Ascending aorta (tissue), 2 donors: ENCODE measurements at places on chromosomes 6 and 20.
A peak's percentile ranks its signal among the peaks of the same experiment; 100 is the strongest.

DNA sequence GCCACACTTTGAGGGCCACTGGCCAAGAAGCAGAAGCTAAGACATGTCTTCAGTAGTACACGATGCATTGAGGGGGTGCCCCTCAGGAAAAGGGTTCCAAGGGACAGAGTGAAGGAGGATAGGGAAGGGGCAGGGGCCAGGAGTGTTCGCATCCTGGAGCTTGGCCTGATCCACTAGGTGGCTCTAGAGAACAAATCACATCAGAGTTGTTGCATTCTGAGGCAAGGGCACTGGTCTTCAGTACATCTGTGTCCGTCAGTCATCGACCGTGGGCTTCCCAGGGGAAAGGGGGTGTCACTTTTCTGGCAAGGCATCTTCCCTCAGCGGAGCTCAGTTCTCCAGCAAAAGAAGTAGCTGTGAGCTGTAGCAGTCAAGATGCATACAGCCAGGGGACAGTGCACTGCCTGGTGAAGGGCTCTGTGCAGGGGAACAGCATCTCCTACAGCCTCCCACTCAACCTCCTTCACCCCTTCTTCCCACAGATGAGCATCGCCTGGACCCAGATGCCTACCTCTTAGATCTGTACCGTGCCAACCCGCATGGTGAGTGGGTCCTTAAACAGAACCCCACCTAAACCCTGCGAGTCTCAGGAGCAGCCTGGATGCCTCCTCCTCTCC is 47.8 kb downstream of the ARHGAP40 start:
- H3K27ac ChIP-seq, result no peak overlapping the region
- no peak overlapping the region for H3K4me3 ChIP-seq
- H3K4me1 ChIP-seq, result no peaks in the 10 kb centered on the region

GRCh38 chr6:21707524-21708319 is 114.2 kb downstream of the SOX4 start:
- no peak overlapping the region for H3K27ac ChIP-seq
- no peaks in the 10 kb centered on the region for H3K4me1 ChIP-seq
- H3K27me3 ChIP-seq, result no peaks in the 10 kb centered on the region
- no peak for DNase-seq

GRCh38 chr6:73580247-73581149 is 59.7 kb upstream of the EEF1A1 start:
- H3K4me1 ChIP-seq, result peaks cover 21% of the 10 kb centered on the region
- peak; percentile 76 for DNase-seq
- H3K27ac ChIP-seq, result peak overlapping the region; percentile 96

DNA sequence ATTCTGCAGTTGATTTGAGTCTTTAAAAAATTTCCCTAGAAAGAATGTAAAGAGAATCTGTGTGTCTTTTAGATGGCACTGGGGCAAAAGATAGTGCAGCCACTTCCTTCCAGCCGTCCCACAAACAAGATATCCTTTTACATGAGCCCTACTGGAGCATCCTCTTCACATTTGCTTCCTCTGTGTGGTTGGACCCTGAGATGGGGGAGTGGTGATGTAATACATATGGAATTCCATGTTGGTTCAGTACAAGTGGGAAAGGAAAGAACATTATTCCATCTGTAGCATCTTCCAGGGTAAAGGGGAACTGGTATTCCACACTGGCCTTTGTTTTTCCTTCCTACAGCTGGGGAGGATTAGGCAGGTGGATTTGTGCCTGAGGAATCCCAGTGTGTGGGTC is 78.9 kb upstream of the ISM1 start:
- no peak overlapping the region for H3K27ac ChIP-seq
- H3K27me3 ChIP-seq, result no peaks in the 10 kb centered on the region
- no peak for DNase-seq
- no peaks in the 10 kb centered on the region for H3K36me3 ChIP-seq

DNA sequence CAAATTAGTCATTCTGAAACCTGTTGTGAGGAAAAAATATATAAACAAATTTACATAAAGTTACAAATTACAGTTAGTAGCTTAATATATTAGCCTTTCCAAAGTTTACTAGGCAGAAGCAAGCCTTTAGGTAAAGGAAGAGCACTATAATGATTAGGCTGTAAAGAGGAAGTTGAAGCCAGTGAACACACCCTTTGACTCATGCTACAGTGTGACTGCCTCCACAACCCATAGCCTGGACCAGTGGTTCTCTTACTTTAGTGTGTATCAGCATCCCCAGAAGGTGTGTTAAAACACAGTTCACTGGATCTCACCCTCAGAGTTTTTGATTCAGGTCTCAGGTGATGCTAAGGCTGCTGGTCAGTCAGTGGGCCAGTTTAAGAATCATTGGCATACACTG is 91.4 kb upstream of the DEFB112 start:
- no peaks in the 10 kb centered on the region for H3K27me3 ChIP-seq
- no peaks in the 10 kb centered on the region for H3K4me1 ChIP-seq
- H3K4me3 ChIP-seq, result no peak overlapping the region
- H3K27ac ChIP-seq, result no peak overlapping the region

GRCh38 chr6:42569102-42570028 is 5.5 kb downstream of the UBR2 start:
- H3K4me1 ChIP-seq, result peaks cover 14% of the 10 kb centered on the region
- no peaks in the 10 kb centered on the region for H3K27me3 ChIP-seq
- H3K27ac ChIP-seq, result no peak overlapping the region
- H3K36me3 ChIP-seq, result peaks cover 6% of the 10 kb centered on the region

GRCh38 chr6:28239636-28240035 is 12.4 kb downstream of the ZKSCAN4 start:
- peaks cover 7% of the 10 kb centered on the region for H3K36me3 ChIP-seq
- H3K27me3 ChIP-seq, result no peaks in the 10 kb centered on the region
- H3K4me1 ChIP-seq, result no peaks in the 10 kb centered on the region
- DNase-seq, result no peak
- no peak overlapping the region for H3K4me3 ChIP-seq

DNA sequence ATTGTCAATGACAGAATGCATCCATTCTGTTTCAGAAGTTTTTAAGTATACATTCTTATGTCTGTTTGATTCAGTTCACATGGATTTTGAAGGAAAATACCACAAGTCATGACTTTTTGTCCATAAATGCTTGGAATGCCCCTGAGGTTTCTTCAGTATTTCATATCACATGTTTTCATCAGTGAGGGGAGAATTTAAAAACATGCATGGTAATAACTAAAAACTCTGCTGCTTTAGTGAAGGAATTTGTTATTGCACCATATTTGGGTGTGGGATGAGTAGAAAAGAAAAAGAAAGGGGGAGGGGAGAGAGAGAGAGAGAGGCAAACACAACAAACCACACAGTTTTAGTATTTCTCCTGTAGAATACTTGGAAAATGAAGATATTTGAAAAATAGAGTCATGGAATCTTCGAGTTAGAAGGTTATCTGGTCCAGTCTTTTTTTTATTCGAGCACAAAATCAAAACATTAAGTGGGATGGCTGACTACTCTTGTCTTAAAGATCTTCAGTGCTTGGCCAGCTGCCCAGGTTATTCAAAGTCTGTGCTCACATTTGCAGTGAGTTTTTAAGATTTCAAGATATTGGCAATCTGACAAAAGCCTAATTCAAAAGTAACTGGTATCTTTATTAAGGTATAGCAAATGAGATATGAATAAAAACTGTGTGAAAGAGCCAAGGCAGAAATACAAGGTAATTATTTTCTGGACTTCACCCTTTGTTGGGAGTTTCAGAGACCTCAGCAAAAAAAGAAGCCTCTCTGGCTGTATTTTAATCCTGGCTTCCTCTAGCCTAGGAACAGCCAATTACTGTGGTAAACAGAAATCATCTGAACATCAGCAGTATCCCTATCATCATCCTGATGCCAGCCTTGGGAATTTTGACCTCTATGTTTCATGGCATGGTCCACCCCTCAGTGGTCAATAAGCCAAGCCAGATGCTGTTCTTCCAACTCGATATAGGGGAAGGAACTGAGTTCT is 687.9 kb upstream of the CITED2 start:
- peak; percentile 64 for DNase-seq
- peak overlapping the region; percentile 47 for H3K27ac ChIP-seq
- H3K4me3 ChIP-seq, result no peak overlapping the region

- no peak for DNase-seq
- no peaks in the 10 kb centered on the region for H3K4me1 ChIP-seq
- H3K4me3 ChIP-seq, result no peak overlapping the region
- H3K27ac ChIP-seq, result no peak overlapping the region
- no peaks in the 10 kb centered on the region for H3K36me3 ChIP-seq
These were observed 526.8 kb downstream of the CD83 start for GRCh38 chr6:14644381-14644780.

DNA sequence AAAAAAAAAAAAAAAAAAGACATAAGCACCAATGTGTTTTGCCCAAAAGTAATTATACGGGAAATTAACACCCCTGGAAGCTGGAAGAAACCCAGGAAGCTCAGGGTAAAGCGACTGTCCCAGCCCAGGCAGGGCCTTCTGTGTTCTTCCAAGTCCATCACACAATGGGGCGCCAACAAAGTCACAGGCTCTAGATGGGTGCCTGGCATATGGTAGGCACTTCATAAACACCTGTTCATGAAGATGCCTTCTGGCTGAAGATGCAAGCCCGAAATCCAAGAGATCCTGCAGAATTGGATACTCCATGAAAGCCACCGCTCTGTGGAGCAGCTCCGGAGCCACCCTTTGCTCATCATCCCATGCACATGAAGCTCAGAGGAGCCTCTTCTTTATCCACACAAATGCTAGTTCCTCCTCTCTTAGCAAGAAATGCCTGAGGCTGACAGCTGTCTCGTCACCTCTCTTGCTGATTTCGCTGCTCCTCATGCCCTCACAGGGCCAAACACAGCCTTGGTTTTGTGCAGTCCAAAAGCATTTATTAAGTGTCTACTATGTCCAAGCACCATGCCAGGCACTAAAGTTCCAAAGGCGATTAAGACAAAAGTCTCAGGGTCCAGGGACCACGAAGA is 76.6 kb downstream of the TRERF1 start:
- H3K4me3 ChIP-seq, result no peak overlapping the region
- H3K36me3 ChIP-seq, result no peaks in the 10 kb centered on the region
- H3K4me1 ChIP-seq, result no peaks in the 10 kb centered on the region
- no peaks in the 10 kb centered on the region for H3K27me3 ChIP-seq

DNA sequence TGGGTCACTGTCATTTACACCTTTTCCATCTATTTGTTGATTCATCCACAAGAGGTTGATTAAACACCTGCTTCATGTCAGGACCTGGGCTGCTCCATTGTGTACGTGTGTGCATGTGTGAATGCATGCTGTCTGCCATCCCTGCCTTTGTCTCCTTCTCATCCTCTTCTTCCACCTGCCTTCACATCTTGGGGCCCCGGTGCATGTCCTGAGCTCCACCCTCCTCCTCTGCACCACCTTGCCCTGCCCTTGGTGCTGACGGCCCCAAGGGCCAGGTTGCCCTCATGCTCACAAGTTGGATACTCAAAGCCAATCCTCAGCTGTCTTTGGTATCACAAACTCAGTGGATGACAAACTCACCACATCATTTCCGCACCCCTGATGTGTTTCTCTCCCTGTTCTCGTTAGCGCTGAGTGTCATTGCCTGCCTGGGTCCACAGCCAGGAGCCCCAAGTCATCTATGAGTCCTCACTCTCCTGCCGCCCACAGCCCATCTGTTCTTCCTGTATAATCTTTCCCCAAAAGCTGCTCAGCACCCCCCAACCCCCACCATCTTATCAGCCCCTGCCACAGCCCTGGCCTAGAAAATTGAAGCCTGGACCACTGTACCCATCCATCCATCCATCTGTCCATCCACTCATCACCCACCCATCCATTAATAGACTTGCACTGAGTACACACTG is 85.0 kb downstream of the SRC start:
- no peaks in the 10 kb centered on the region for H3K27me3 ChIP-seq
- no peak for DNase-seq
- H3K27ac ChIP-seq, result no peak overlapping the region

- H3K4me3 ChIP-seq, result no peak overlapping the region
- H3K27me3 ChIP-seq, result no peaks in the 10 kb centered on the region
- H3K4me1 ChIP-seq, result peaks cover 13% of the 10 kb centered on the region
- peak overlapping the region; percentile 66 for H3K27ac ChIP-seq
These were observed 265.7 kb downstream of the ADGRG6 start for GRCh38 chr6:142567461-142567860.

DNA sequence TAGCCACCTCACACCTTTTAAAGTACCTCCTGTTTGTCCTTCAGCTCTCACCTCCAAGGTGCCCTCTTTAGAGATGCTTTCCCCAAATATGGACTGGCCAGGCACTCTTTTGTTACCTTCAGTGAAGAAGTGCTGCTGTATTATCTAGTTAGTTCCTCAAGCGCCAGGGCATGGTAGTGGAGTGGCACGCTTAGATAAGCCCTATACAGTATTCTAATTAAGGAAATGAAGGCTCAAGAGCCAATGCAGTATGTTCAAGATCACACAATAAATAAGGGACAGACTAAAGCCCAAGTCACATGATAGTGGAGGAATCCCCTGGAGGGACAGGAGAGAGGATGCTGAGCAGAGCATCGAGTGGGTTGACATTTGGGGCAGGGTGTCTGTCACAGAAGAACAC is 28.5 kb upstream of the GFOD1 start:
- no peak overlapping the region for H3K4me3 ChIP-seq
- no peaks in the 10 kb centered on the region for H3K36me3 ChIP-seq
- H3K27ac ChIP-seq, result no peak overlapping the region

DNA sequence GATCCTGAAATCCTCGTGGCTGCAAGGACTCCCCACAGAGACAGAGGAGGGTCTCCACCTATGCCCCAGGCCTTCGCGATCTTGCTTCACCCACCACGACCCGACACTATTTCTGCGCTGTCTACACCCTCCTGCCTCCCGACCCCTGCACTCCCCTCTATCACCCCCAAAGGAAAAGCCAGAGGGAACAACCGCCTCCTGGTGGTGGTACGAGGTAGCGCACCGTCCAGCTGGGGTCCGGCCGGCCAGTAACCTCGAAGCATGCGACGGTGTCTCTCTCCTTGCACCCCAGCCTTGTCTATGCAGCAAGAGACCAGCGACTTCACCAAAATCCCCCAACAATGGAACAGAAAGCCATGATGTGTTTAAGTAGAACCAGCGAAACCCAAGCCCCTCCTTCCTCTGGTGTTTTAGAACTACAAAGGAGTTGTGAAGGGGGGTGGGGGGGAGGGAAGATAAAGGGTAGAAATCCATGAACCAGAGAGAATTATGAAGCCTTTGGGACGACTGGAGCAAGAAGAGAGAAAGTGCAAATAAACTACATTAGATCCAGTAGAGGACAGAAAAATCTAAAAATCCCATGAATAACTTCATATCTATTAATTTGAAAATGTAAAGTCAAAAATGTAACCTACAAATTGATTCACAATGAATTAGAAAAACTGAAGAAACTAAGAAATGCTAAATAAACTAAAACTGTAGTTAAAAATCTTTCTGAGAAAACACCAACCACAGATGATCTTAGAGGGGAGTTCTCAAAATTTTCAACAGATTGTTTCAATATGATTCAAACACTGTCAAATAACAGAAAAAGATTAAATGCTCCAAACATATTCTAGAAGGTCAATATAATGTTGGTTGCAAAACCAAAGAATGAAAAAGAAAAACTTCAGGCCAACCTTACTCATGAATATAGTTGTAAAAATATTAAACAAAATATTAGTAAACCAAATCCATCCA is 168.0 kb downstream of the CDK19 start:
- no peak for DNase-seq
- peaks cover 4% of the 10 kb centered on the region for H3K36me3 ChIP-seq
- H3K4me3 ChIP-seq, result no peak overlapping the region
